Body of pancreas (tissue), 4 donors: ENCODE measurements at places on chromosomes 4 and X.

DNA sequence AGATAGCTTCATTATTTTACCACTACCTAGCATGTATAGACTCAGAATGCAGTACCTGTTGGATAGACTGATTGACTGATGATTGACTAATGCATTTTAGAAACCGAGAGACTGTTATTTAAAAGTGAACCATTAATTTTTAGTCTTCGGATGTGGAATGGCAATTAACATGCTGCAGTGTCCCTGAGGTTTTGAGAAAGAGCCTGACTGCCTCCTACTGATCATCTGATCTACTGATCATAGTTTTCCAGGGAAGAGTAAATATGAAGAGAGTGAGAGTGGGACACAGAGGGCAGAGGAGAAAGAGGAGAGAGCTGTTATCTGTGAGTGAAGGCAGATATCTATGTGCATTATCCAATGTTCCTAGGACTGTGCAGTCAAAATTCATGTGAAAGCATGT is 764.7 kb downstream of the TRIML1 start:
- no peak for DNase-seq

DNA sequence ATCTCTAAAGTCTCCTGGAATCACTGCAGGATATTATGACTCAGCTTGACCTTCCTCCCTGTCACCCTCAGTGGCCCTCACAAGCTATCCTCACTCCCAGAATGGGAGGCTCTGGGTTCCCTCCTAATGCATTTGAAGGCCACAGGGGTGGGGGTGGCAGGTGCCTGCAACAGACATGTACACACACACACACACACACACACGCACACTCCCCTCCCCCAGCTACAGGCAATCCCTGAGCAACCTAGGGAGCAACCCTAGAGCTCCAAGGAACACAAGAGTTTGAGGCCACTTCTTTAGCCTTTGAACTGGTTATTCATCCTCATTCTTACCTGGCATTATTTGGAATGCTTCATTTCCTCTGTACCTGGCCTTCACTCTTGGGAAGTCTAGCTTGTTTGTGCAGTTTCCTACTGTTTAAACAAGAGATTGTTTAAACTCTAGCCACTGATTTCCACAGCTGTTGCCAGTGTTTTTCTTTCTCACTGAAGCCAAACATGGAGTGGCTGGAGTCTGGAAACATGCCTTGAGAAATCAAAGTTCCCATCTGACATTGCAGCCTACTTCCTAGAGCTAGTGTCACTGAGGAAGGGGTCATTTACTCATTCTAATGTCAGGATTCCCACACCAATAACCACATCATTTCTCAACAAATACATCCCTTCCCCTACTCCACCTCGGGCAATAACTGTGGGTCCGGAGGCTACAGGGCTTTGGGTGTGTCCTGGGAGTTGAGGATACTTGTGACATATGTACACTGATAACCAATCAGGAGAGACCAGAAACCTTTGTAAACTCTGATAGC is 37.7 kb downstream of the MAOA start:
- DNase-seq: peak; percentile 63

GRCh38 chrX:8867406-8867805 is 66.2 kb upstream of the FAM9A start:
- no peak for DNase-seq

DNA sequence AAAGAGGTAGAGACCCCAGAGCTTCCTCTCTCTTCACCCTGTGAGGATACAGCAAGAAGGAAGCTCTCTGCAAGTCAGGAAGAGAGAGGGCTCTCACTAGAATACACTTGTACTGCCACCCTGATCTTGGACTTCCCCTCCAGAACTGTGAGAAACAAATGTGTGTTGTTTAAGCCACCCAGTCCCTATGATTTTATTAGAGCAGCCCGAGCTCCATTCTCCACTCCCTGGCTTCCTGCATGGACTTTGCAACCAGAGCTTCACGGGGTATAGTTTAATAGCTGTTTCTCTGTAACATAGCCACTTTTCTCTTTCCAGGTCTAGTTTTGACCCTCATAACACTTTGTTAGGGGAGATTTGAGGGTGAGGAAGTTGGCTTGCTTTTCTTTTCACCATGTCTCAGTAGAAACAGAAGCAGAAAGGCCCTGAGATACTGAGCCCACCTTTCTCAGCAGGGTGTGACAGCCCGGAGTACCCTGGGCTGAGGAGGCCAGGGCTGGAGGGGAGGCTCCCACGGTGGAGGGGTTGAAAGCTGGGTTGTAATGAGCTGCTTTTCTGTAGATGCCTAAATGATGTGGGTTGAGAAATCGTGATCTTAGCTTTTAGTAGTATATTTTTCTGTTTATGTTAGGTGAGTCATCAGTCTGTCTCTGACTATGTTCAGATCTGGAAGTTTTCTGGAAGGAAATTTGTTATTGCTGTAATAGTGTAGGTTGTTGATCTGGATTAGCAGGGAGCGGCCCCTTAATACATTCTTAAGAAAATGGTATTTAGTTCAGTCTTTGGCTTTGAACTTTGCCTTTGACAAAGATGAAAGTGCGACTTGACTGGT is 118.6 kb downstream of the PTTG2 start:
- DNase-seq: no peak

GRCh38 chrX:103776546-103776945 is at the start of gene PLP1:
TSS of gene PLP1 (plus strand) at chrX:103776840. CDS start at chrX:103776996, 156 bp downstream.
- no peak for DNase-seq

- DNase-seq: no peak
These were observed 95.7 kb downstream of the CPZ start for GRCh38 chr4:8688041-8688907.

DNA sequence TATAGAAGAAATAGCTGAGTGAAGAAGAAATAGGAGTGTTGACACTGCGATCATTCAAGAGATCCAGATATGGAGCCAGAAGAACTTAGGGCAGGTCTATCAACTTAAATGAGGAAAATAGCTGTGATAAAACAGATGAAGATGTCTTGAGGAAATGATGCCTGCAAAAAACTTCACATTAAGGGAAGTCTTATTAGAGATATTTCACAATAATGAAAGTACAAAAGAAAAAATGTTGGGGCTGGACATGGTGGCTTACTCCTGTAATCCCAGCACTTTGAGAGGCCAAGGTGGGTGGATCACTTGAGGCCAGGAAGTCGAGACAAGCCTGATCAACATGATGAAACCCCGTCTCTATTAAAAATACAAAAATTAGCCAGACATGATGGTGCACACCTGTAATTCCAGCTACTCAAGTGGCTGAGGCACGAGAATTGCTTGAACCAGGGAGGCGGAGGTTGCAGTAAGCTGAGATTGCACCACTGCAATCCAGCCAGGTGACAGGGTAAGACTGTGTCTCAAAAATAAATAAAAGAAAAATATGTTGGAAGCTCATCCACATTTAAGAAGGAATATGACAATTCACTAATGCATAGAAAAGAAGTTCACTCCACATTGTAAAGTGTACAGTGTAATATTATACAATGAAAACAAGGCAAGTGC is 56.3 kb downstream of the PKD2 start:
- no peak for DNase-seq

DNA sequence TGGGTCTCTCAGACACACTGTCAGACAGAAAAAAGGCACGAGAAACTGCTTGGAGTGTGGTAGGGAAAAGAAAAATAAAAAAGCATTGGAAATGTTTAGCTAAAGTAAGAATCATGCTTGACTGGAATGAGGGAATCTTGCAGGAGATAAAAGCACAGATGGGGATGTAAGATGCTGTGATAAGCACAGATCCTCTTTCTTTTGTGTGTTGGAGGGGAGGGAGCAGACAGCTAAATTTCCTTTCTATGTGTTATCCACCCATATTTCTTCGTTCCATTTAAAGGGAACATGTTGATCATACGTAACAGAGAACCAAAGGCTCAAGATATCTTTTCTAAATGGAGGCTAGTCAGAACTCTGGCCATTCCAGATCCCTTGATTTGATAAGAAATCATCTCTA is 614.0 kb upstream of the LCORL start:
- no peak for DNase-seq

- no peak for DNase-seq
These were observed 57.2 kb upstream of the UGT2B7 start for GRCh38 chr4:69039071-69039470.

- no peak for DNase-seq
These were observed 371.4 kb downstream of the NLGN4X start for GRCh38 chrX:5857232-5857631.

DNA sequence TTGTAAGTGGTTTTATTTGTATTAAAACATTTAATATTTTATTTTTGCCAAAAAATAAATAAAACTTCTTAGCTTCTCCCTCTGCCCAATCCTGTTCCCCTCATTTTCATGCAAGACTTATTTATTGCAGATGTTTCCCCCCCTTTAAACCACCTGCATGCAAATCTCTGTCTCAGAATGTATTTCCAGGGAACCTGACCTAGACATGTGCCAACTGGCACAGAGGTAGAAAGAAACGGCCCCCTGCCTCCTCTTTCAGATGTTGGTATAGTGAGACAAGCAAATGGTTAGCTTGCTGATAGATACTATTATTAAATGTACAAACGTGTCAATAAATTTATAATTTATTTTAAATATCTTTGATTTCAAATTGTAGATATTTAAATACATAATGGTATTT is 47.1 kb downstream of the KLF3 start:
- no peak for DNase-seq

GRCh38 chr4:79823148-79823763 is 249.8 kb downstream of the ANTXR2 start:
- no peak for DNase-seq

DNA sequence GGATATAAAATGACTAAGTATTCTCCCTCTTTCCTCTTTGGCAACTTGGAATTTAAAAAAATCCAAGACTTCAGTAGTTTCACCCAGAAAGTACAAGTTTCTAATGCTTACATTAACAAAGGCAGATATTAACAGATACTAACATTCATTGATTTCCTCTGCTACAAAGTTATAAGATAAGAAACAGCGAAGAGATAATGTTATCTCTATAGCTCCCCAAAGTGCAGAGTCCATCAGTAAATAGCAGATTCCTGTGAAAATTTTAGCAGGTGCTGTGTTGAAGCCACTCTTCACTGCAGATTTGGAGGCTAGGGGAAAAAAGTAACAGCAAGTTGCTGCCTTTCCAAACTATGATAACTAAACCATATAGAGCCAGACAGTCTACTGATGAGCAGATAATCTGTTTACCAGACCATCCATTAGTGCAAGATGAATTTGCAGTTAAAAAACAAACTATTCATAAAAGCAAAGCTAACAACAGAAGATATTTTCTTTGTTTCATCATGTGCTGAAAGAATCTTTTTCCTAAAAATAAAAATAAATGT is 3.3 kb upstream of the CAMK2D start:
- no peak for DNase-seq

- no peak for DNase-seq
These were observed 814 bp upstream of the MMAA start for GRCh38 chr4:145618210-145618931.

DNA sequence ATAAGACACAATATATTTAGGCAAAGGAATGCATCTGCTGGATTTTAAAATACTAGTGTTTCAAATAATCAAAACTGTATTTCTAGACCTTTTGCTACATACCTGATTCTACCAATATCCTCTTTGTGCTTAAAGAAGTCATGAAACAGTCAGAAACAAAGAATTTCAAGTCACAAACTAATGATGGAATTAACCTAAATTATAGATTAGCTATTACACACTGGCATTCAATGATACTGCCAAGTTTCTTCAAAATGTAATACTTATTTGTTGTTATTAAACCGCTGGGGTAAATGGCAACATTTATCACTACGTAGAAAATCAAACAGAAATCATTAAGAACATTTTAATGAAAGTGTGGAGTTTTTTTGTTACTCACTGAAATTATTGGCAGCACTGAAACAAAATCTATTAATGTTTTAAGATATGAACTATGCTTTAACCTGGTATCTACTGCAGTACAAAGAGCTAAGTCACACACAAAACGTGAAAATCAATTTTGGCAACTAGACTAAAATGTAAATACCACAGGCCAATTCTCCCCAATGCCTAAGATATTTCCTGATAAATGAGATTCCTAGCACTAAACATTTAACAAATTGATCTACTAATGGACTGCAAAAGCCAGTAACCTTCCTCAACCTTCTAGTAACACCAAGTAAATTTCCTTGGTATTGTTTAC is 19.4 kb downstream of the PDGFC start:
- no peak for DNase-seq

- no peak for DNase-seq
These were observed 429.2 kb downstream of the GPAT3 start for GRCh38 chr4:83964996-83965541.

- DNase-seq: no peak
These were observed 169.0 kb downstream of the ZNF330 start for GRCh38 chr4:141389649-141390048.

- DNase-seq: no peak
These were observed 7.2 kb downstream of the SYN1 start for GRCh38 chrX:47612418-47612817.

GRCh38 chr4:67288964-67289363 is 256.3 kb downstream of the CENPC start:
- DNase-seq: peak; percentile 17

DNA sequence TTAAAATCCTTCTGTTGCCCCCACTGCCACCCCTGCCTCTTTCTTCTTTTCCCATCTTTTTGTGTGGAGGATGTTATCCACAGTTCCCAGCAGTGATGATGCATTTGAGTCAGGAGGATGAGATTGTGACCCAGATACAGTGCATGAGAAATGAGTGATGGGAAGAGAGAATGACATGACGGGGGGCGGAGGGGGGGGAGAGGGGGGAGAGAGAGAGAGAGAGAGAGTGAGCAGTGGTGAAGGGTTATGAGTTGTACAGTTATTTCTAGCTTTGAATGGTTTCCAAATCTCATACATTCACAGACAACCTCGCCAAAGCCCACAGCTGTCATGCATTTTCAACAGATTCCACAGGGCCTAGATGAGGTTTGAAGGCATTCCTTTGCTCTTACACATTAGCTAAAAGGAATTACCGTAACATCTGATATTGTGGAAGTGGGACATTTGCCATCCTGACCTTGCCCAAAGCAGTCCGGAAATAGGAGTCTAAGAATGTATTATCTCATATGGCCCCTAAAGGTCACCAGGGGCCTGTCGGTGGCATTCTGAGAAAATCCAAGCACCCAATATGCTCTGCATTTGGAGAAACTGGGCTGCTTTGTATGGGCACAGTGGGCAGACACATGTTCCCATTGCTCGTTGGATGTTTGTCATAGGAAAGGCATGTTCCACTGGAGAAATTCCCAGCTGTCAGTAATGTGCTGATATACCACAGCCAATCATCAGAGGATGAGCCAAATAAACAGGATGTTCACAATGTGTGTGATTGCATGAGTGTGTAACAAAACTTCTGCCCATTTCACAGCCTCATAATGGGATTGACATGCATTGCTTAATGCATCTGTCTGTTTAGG is 435.8 kb downstream of the SPRY1 start:
- peak; percentile 15 for DNase-seq

DNA sequence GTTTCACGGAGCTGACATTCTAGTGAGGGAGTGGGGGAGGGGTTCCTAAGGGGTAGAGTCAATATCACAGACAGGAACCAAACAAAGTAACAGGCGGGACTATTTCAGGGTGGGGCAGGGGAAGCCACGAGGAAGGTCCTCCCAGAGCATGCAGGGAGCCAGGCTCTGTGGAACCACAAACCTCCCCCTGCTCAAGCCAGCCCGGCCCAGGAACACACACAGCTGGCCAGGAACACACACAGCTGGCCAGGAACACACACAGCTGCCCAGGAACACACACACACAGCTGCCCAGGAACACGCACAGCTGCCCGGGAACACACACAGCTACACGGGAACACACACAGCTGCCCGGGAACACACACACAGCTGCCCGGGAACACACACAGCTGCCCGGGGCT is 24.8 kb downstream of the EVC2 start:
- DNase-seq: peak; percentile 7
